ENCODE measurements at places on chromosomes 3 and 15.

GRCh38 chr15:36814105-36814504 lies 234.7 kb downstream of the CDIN1 start:
- no peak for DNase-seq

- no peak for DNase-seq
Observed at GRCh38 chr3:43142472-43142871, 36.6 kb upstream of the POMGNT2 start.

DNA sequence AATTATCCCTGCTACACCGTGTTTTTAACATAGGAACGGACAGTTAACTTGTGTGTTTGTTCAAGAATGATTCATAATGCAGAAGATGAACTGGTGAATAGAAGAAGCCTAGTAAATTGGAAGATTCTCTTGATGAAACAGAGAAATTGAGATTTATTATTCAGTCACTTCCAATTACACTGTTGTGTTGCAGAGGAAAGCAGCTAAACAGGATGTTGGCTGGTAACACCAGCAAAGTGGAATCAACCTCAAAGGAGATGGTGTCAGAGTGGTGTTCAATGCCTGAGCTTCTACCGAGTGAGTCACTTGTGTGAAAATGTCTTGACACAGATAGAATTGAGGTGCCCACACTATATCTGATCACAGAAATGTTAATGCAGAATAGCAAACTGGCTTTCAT lies 399.6 kb downstream of the LPP start:
- no peak for DNase-seq

- no peak for DNase-seq
Observed at GRCh38 chr3:114154321-114154821, 24.5 kb downstream of the DRD3 start.

All from ELR (cell line).